Stimulated activated CD8-positive, alpha-beta memory T cell treated with anti-CD3 and anti-CD28 coated beads, Interleukin-4, amount 100 ng/mL, for 1 hour (primary cell): ENCODE measurements at places on chromosomes 4 and X.

DNA sequence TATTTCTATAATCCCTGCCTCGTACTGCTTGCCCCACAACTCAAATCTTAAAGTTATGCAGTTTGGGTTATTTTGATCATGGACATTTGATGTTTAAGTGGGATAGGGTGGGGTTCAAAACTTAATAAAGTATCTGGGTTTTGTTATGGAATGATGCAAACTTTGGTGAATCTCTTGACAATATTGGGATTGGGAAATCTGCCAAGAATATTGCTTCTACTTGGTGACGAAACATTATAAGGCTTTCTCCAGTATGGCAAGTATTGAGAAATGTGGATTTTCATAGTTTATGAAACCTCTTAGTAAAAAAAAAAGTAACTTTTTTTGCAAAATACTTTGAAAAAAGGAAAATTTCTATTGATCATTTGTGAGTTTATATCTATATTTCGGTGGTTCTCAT lies 130.8 kb upstream of the SFRP2 start:
- DNase-seq, result no peak

- DNase-seq, result no peak
These were observed 82.3 kb downstream of the FREM3 start for GRCh38 chr4:143617994-143618679.

DNA sequence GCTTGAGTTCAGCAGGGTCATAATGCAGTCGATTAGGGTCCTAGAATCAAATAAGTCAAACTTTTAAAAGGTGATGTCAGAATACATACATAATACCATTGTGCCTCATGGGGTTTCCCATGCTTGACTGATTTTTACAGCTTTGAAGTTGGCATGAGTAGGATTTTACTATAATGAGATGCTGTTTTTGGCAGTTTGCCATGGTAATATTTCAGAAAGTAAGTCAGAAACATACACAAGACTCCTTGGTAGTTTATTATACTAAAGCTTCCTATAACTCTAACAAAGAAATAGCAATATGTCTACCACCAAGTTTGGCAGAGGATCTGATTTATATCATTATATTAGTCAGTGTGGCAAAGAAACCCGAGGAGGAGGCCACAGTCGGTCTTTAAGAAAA lies 45.2 kb downstream of the PHKA2 start:
- no peak for DNase-seq

DNA sequence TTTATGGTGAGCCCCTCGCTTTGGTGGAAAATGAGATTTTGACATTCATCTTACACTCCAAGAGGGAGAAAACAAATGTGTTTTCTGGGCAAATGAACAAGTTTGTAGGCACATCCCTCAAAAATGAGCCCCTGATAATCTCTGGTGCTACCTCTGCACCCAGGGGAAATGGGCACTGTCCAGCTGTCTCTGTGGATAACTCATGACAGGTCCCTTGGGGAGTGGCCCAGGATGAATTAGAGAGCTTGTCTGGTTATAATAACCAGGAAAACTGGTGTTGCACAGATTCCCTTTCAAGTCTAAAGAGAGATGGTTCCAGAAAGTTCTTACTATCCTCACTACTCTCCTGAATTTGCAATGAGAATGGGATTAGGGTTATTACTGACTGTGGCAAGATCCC lies 7.5 kb downstream of the RASL11B start:
- no peak for DNase-seq

DNA sequence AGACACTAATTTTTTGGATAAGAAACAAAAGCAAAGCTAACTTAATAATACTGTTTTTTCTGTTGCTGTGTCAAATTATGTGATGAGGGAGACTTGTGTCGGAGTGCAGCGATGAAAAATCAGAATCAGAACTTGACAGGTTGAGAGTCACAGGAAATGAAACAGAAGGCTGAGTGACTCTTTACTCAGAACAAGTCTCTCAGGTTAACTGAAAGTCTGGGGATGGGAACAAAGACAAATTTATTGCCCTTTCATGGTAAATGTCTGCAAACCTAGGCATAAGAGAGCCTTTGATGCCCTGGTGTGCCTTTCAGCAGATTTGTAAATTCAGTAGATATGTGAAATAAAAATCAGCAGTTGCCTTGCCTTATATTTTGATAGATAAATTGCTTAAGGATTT lies 96.0 kb downstream of the ADGRL3 start:
- DNase-seq, result no peak
